ENCODE measurements at places on chromosomes 4 and X. TPM values are rescaled to one million over a fixed set of nuclear protein-coding genes. Genes with fewer than 3 reads are reported as not detected.
A peak's percentile ranks its signal among the peaks of the same experiment; 100 is the strongest.

GRCh38 chrX:107857837-107858236 lies 32.2 kb downstream of the MID2 start:
- no peaks in the 10 kb centered on the region for H3K36me3 ChIP-seq
- peaks cover 9% of the 10 kb centered on the region for H3K4me1 ChIP-seq
- no peak for DNase-seq

GRCh38 chr4:8083086-8083825 lies 75.4 kb downstream of the ABLIM2 start:
- DNase-seq, result no peak
- no peaks in the 10 kb centered on the region for H3K27me3 ChIP-seq
- H3K4me3 ChIP-seq, result no peak overlapping the region
- H3K4me1 ChIP-seq, result no peaks in the 10 kb centered on the region
- H3K27ac ChIP-seq, result no peak overlapping the region

GRCh38 chrX:7801711-7802110 lies 41.3 kb upstream of the VCX start:
- H3K27me3 ChIP-seq, result peaks cover 26% of the 10 kb centered on the region
- no peak overlapping the region for H3K27ac ChIP-seq
- H3K36me3 ChIP-seq, result no peaks in the 10 kb centered on the region
- H3K4me1 ChIP-seq, result no peaks in the 10 kb centered on the region
- H3K4me3 ChIP-seq, result no peak overlapping the region

- no peak overlapping the region for H3K27ac ChIP-seq
- H3K4me3 ChIP-seq, result no peak overlapping the region
- H3K27me3 ChIP-seq, result no peaks in the 10 kb centered on the region
- peak; percentile 42 for DNase-seq
- no peaks in the 10 kb centered on the region for H3K36me3 ChIP-seq
- no peaks in the 10 kb centered on the region for H3K4me1 ChIP-seq
Observed at GRCh38 chr4:115234405-115235093, 121.1 kb upstream of the NDST4 start.

Gene GPRASP1
- total RNA-seq, result 2.5 TPM

DNA sequence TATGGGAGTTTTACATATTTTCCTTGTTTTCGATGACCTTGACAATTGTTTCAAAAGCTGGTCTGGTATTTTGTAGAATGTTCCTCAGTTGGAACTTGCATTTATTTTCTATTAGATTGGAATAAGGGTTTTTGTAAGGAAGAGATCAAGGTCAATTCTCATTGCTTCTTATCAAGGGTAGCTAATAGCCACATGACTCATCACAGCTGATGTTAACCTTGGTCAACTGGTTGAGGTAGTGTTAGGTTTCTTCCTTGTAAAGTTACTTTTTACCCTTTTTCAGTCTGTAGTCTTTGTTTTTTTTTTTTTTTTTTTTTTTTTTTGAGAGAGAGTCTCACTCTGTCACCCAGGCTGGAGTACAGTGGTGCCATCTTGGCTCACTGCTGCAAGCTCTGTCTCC lies 257.2 kb downstream of the SNCA start:
- DNase-seq, result no peak
- no peak overlapping the region for H3K4me3 ChIP-seq
- H3K4me1 ChIP-seq, result no peaks in the 10 kb centered on the region
- no peak overlapping the region for H3K27ac ChIP-seq
- H3K27me3 ChIP-seq, result peaks cover 15% of the 10 kb centered on the region

- H3K27ac ChIP-seq, result no peak overlapping the region
- no peaks in the 10 kb centered on the region for H3K4me1 ChIP-seq
- no peak for DNase-seq
- H3K4me3 ChIP-seq, result no peak overlapping the region
- H3K27me3 ChIP-seq, result no peaks in the 10 kb centered on the region
- no peaks in the 10 kb centered on the region for H3K36me3 ChIP-seq
Observed at GRCh38 chr4:131974730-131975129, 1174.4 kb upstream of the PCDH10 start.

- peak overlapping the region; percentile 34 for H3K27ac ChIP-seq
- peaks cover 16% of the 10 kb centered on the region for H3K4me1 ChIP-seq
- H3K4me3 ChIP-seq, result no peak overlapping the region
- H3K27me3 ChIP-seq, result no peaks in the 10 kb centered on the region
- DNase-seq, result peak; percentile 8
- no peaks in the 10 kb centered on the region for H3K36me3 ChIP-seq
Observed at GRCh38 chr4:80255329-80256095, 11.0 kb upstream of the FGF5 start.

Gene SRPK3
- total RNA-seq, result 1.5 TPM

DNA sequence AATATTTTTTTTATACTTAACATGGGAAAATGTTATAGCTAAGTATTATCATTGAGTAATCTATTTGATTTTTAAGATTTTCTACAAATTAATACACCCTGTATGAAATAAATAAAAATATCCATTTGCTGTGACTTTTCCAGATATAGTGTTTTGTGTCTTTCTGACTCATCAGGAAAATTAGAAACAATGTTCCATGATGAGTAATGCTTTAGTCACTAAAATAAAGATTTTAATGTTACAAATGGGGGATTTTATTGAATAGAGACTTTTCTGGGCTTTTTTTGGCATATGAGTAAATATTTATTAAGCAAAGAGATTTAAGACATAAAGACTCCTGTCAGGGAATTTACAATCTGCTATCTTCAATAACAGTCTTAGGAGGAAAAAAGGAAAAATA lies 279.2 kb upstream of the NOCT start:
- H3K4me1 ChIP-seq, result peaks cover 15% of the 10 kb centered on the region
- no peaks in the 10 kb centered on the region for H3K27me3 ChIP-seq
- H3K4me3 ChIP-seq, result no peak overlapping the region
- peak overlapping the region; percentile 36 for H3K27ac ChIP-seq
- peak; percentile 62 for DNase-seq
- no peaks in the 10 kb centered on the region for H3K36me3 ChIP-seq

DNA sequence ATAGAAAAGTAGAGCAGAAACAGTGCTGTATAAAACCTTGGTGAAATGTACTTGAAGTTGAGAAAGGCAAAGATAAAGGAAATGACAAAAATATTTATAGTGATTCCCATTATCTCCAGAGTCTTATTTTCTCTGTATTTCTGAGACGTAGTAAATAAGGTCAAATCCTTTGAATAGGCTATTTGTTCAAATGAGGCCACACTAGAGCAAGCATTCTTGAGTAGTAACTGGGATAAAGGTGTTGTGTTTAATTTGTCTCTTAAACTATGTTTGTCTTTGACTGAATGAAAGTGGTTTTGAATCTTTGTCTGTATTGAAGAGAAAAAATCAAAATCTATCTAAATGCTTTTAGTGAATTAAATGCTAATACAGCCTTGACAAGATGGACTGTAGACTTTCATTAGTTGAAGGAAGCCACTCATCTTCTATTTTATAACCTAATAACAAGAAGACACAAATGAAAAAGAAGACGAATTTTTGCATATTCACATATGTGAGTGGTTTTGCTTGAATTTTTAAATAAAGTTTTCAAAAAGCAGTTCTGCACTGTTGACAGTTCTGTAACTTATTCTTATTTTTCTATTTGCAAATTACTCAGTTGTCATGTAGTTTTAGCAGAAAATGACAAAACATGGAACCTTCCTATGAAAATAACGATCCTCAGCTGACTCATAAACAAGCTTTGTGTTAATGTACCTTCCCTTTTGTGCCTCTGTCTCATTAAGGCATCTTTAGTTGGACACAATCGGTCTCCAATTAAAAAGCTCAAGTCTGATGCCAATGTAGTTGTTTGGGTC lies 94.8 kb upstream of the PCDH18 start:
- no peak overlapping the region for H3K4me3 ChIP-seq
- H3K27me3 ChIP-seq, result no peaks in the 10 kb centered on the region
- H3K4me1 ChIP-seq, result peaks cover 12% of the 10 kb centered on the region
- H3K36me3 ChIP-seq, result no peaks in the 10 kb centered on the region
- DNase-seq, result no peak
- peak overlapping the region; percentile 25 for H3K27ac ChIP-seq
